Ascending aorta (tissue), 2 donors: ENCODE measurements at places on chromosomes 3 and 15.

- peak; percentile 82 for DNase-seq
Measured at GRCh38 chr15:48059791-48060190, 61.0 kb upstream of the SLC24A5 start.

GRCh38 chr3:175651716-175652115, 792.6 kb downstream of the NAALADL2 start:
- DNase-seq: no peak

- DNase-seq: peak; percentile 11
Measured at GRCh38 chr15:29268706-29269484, 727 bp downstream of the NSMCE3 start.

DNA sequence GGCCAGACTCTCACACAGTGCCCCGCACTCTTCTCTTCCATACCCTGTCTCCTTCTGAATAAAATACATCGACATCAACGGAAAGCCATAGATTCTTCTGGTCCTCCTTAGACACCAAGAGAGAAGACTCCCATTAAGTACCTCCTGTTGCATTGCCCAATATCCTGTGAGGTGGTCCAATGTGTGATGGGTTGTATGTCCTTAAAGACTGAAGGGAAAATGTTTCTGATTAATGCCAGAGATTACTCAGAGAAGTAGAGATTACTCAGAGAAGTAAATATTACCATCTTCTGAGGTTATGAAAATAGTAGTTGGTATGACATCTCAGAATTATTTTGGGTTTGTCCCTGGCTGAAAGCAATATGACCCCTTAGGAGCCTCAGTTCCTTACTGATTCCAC, 60.8 kb upstream of the GALNT15 start:
- DNase-seq: no peak

GRCh38 chr3:177764933-177765332, 567.7 kb upstream of the TBL1XR1 start:
- DNase-seq: no peak

DNA sequence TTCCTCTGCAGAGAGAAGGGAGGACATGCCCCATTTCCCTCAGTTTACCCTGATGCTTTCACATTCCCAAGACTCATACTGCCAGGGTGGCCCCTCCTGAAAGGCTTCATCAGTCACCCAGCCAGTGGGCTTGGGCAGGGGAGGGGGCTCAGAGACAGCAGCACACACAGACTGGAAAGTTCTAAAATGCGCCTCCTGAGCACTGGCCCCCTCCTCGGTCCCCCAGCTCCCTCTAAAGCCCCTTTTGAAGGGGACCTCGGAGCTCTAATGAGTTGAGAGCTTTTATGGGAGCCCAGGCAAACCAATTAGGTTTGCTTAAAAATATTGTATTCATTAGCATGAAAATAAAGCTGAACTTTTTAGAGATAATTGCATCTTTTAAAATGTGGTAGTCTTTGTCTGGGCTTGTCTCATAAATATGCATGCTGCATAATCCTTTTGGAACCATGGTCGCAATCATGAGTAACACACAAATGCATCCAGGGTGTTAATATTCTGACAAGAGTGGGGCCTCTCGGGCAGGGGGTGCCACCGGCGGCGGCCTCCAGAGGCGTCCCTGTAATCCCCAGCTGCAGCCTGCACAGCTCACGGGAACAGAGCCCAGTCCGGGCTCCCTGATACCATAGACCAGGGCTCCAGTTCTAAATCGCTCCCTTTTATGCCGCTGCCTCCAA, 78.5 kb downstream of the RPLP1 start:
- no peak for DNase-seq

DNA sequence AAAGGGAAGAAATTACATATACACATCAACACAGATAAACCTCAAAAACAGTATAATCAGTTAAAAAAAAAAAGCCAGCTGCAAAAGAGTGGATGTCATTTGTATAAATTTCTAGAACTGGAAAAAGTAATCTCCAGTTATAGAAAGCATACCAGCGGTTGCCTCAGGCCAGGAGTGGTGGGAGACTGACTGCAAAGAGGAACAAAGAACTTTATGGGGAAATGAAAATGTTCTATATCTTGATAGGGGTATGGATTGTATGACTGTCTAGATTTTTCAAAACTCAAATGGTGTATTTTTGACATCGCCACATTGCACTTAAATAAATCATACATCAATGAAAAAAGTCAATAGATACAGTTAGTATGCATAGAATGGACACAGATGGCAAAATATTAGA, 241.6 kb downstream of the SCAPER start:
- no peak for DNase-seq

DNA sequence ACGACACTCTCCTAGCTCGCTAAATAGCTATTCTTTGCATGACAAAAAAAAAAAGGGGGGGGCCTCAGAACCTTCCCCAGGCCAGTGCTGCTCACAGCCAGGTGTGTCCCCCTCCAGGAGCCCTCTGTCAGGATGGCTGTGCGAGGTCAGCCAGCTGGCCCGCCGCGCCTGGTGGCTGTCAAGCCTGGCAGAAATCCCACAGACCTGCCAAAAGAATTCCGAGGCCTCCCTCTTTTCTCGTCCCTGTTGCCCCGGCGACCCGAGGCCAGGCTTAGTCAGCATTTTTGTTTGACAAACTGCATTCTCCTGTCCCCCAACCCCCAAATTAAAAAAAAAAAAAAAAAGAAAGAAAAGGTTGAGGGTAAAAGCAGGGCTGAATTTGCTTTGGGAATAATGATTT, 61.9 kb downstream of the TM4SF4 start:
- no peak for DNase-seq
